Upper lobe of right lung (tissue), 1 donor: ENCODE measurements at places on chromosomes 2 and 18.

DNA sequence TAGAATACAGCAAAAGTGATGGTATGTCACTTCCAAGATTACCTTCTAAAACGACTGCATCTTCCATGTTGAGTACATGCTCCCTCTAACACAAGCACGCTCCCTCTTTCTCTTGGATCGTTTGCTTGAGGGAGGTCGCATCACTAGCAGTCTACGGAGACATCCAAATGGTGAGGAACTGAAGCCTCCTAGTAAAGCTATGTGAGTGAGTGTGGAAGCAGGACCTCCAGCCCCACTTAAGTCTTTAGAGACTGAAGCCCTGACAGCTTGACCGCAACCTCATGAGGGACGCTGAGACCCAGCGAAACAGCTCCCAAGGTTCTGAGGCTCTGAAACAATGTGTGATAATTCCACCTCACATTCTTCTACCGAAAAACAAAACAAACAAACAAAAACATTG is 486.7 kb upstream of the GCFC2 start:
- DNase-seq = no peak

DNA sequence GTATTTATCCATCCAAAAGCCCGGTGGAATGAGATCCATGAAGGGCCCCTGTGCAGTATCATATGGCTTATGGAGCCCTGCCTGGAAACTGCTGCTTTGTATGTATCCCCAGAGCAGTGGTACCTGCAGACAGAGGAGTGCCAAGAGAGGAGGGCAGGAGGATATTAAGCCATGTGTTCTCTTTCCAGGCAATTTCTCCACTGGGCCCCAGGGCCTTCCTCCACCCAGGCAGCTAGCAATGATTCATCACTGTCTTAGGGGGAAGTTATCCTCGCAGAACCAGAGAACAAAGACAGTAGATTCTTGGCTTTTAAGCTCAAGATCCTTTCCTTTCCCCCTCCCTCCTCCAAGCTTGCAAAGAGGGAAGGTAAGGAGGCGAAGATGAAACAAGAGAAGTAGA is 98.1 kb downstream of the LRRC30 start:
- DNase-seq = no peak

GRCh38 chr2:52390651-52391050 is 1358.7 kb upstream of the NRXN1 start:
- no peak for DNase-seq

- DNase-seq = no peak
Measured at GRCh38 chr18:68843473-68844089, 45.7 kb downstream of the CCDC102B start.

DNA sequence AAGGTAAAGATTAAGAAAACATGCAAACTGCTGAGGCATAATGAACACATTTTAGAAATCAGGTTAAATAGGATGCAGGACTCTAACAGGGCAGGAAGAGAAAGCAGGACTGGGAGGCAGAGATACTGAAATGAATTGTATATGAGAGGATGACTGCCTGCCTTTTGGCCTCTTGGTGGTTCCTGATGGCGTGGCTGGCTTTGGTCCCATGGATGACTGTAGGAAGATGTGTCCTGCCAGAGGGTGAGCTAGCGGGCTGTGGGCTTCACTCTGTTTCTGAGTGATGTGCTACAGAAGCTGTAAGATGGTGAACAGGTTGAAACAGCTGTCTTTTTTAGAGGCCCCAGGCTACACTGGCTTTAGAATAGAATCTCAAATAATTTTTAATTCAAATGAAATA is 517.0 kb downstream of the SLC4A3 start:
- no peak for DNase-seq

- peak; percentile 67 for DNase-seq
Measured at GRCh38 chr18:47184419-47185050, 8.4 kb upstream of the IER3IP1 start.

DNA sequence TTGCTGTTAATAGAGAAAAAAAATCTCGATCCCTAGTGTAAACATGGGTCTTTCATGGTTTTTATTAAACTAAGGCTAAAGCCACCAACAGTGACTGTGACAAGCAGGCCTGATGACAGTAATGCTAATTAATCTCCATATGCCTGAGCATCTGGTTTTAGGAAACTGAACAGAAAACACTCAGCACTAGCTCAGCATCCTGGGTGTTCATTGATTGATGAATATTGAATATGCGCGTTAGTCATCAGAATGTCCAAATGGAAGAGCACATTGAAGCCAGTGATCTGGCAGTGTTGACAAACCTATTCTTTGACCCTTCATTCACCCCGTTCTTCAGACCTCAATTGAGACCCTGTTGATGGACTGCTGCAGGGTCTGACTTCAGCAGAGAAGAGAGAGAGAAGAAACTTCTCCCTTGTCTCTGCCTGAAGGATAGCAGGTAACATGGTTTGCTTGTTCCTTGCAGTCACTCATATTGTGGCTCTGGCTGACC is 283.8 kb downstream of the RDH14 start:
- no peak for DNase-seq

- DNase-seq = no peak
Measured at GRCh38 chr2:51780353-51780752, 748.4 kb upstream of the NRXN1 start.

DNA sequence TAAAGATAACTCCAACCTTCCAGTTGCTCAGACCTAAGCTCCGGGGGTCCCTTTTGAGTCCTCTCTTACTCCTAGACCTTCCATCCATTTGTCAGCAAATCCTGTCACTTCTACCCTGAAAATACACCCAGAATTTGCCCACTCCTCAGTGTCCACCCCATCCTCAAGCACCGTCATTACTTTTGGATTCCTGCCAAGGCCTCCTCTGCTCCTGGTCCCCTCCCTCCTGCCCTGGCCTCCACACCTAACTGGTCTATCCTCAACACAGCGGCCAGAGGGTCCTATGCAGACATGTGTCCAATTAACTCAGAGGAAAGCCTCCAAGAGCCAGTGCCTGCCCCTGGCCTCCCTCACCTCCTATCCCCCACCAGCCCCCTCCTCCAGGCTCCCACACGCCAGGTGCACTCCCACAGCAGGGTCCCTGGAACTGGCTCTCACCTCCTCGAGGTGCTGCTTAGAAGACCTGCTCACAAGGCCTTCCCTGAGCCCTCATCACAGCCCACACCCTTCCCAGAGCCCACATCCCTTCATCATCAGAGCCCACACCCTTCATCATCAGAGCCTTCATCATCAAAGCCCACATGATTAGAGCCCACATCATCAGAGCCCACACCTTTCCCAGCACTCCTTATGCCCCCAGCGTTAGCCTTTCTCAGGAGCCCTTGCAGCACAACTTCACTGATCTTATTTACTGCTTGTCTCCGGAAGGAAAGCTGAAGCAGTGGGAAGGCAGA is 20.4 kb downstream of the FAM178B start:
- no peak for DNase-seq

DNA sequence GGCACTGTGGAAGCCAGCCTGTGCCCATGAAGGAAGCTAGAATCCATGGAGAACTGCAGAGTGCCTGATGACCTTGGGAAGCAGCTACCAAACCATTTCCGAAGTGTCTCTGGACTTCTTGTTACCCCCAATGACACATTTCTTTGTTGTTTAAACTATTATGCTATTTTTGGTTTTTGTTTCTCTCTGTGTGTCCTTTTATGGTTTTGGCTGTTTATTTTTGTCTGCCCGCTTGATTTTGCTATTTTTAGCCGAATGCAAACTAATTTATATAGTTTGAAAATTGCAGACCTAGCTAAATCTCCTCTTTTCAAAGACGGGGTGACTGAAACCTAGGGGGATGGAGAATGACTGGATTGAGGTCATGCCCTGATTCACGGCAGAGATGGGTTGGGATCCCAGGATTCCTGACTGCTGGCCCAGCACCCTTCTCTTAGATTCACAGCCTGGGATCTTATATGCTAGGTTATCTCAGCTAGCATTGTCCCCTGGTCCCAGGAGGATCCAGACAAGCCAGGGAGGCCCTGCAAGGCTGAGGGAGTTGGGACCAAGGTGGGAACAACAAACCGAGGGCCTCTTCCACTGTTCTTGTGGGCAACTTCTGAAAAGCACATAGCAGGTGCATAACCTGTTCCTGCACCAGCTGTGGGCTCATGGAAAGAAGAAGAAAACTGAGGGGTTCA is 116.3 kb upstream of the HAAO start:
- DNase-seq = no peak

- DNase-seq = no peak
Measured at GRCh38 chr2:158649846-158650245, 145.3 kb upstream of the DAPL1 start.

DNA sequence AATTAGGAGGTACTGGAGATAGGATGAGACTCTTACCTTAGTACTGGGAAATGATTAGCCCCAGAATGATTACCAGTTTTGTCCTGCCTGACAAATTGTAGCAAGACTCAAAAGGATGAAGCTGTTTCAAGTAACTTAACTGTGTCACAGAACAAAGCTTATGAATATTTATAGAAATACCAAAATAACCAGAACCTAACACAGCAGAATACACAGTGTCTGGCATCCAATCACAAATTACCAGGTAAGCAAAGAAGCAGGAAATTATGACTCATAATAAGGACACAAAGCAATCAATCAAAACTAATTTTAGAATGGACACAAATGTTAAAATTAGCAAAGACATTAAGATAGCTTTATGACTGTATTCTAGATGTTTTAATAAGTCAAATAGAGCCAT is 91.9 kb downstream of the CTNNA2 start:
- no peak for DNase-seq

DNA sequence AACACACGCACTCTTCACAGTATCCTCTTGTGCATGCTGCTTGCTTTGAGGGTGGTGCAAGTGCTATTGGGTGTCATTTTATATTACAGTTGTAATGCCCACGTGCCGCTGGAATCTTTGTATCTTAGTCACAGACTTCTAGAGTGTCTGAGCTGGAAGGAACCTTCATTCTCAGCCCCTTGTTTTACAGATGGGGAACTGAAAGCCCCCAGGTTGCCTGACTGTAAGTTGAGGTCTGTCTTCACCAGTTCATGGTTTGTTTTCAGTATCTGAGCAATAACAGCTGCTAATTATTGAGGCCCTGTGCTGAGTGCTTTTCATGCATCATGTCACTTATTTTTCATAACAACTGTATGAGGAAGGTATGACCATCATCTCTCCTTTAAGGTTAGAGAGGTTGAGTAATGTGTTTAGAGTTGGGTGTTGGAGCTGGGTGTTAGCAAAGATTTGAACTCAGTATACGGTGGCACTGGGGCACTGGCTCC is 77.0 kb downstream of the PRKCE start:
- DNase-seq = no peak

- DNase-seq = no peak
Measured at GRCh38 chr18:76444446-76445105, 50.5 kb downstream of the ZNF516 start.

DNA sequence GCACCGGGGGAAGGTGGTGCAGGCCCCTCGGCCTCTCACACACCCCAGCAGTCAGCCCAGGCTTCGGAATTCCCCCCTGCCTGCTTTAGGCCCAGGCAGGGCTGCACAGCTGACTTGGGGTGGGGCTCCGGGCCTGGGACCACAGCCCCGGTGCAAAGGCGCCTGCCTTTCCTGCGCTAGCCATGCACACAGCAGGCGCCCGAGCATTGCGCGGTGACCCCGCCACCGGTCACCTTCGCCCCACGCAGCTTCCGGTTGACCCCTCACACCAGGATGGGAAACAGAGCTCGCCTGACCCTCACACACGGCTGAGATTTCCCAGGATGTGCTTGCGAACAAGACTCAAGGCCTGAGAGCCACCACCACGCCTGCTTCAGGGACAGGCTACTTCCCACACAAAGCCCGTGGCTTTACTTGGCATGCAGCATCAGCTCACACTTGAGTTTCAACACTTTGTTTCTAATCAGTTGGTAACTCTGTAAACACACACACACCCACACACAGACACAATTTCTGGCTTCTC is 46.0 kb downstream of the SLC66A2 start:
- peak; percentile 67 for DNase-seq

DNA sequence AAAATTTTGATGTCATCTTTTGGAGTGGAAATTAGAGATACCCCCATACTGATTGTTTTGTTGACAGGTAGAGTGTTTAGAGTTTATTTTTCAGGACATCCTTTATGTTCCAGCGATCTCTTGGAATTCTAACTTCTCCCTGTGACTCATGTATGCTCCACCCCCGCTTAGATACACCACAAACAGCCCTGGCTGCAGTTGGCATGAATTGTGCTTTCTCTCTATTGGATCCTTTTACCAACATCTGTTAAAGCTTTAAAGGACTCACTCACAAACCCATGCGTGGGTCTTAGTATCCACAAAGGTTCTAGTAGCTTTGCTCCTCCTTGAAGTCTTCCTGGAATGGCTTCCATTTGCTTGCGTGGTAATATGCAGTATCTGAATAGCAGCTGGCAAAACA is 409.5 kb upstream of the POU3F3 start:
- DNase-seq = no peak

DNA sequence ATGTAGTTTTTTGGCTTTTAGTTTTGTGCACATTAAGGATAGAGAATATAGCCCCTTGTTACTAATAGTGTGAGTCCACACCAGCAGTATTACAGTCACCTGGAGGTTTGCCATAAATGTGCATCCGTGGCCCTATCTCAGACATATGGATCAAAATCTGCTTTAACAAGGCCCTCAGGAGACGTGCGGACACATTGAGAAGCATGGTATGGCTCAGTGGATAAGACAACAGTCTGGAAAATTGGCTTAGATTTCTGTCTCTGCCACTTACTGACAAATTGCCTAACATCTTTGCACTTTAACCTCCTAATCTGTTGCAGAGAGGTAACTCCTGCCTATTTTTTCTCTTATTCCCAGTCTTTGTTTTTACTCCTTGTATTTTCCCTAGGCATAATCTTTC is 307.2 kb upstream of the DLGAP1 start:
- DNase-seq = no peak

GRCh38 chr18:25726298-25726697 is 364.1 kb downstream of the SS18 start:
- DNase-seq = no peak

- no peak for DNase-seq
Measured at GRCh38 chr2:29130295-29130694, 15.1 kb downstream of the CLIP4 start.
